ENCODE measurements at places on chromosomes 7 and 10.

- DNase-seq: no peak
These were observed 21.1 kb downstream of the NCAPG2 start for GRCh38 chr7:158683541-158683940.

DNA sequence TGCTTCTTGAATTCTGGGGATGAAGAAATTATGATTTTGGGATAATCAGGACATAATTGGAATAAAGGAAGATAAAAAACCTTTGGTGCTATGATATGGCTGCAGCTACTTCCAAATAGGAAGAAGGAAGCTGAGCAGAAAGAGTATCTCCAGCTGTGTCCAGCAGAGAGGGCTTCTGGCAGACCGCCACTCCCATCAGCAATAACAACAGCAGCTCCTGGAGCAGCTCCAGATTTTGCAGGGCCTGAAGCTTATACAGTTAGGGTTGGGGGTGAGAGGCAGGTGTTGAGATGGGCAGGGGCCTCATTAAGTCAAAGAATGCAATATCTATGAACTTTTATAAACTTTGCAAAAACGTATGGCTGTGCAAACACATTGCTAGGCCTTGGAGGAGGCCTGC lies 62.3 kb downstream of the C10orf120 start:
- peak; percentile 66 for DNase-seq

GRCh38 chr10:11017000-11017569 lies 587 bp upstream of the CELF2 start:
- no peak for DNase-seq

- no peak for DNase-seq
These were observed 78.7 kb downstream of the ADARB2 start for GRCh38 chr10:1658658-1659057.

DNA sequence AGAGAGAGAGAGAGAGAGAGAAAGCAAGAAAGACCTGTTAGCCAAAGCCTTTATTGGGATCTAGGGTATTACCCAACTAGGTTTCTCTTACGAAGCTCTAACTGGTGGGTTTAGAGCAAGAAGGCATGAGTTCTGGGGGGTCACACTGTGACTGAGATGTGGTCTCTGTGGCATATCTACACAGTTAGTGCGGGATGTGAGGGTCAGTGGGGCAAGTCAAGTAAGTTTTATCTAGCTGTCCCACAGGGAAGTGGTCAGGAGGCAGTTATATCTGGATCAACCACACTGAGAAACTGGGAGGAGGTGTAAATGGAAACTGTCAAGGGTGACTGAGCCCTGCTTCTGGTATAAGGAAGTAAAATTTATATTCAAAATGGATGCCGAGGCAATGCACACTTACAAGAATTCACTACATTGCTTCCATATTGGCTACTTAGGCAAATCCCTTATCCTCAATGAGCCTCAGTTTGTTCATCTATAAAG lies 331.6 kb upstream of the HPS1 start:
- DNase-seq: no peak

DNA sequence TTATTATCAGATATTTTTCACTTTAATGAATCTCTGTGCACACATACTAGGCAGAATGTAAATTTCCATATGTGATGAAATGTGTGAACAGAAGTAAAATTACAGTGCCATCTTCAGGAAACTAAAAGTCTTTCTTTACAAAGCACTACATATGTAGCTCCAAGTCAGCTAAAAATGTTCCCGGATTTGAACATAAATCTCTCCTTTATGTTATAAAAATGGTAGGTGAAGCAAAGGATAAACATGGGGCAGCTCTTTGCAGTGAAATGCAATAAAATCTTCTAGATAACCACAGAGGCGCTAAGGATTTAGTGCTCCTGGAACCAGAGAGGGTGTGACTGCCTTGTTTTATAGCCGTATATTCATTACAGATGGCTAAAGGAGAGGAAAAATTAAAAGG lies 104.9 kb upstream of the C7orf33 start:
- no peak for DNase-seq

DNA sequence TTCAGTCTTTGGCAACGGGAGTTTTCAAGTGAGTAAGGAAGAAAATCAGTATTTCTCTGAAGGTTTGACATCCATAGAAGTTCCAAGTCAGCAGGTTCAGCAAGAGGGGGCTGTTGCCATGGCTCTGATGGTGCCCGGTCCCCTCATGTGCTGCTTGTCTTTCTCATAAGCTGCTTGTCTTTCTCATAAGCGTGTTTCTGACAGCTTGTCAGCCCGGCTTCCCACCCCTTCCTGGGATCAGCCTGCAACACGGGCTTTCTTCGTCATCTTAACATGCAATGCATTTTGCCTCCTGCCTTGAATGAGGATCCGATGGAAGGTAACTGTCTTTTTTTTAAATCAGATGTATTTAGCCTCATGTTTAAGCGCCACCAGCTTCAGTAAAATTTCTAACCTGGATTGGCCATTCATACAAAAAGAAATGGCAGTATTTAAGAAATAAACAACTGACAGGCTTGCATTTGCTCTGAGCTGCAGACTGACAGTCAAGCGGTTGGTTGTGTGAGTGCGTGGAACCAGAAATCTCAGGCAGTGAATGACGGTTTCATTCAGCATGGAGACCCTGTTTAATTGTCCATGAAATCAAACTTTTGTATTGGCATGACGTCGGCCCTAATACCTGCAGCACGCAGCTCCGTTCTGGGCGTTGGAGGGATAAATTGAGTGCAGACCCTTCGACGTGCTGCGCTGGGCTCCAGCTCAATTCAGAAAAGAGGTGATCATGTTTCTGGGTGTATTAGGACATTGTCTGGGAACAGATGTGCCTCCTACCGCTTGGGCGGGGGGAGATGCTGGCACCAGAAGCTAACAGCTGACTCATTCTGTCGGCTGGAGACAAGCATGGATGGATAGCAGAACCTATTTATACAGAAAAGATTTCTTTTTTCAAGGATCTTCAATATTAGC lies 454.7 kb upstream of the FOXK1 start:
- DNase-seq: peak; percentile 69
